ENCODE measurements at places on chromosomes 3 and 15.

DNA sequence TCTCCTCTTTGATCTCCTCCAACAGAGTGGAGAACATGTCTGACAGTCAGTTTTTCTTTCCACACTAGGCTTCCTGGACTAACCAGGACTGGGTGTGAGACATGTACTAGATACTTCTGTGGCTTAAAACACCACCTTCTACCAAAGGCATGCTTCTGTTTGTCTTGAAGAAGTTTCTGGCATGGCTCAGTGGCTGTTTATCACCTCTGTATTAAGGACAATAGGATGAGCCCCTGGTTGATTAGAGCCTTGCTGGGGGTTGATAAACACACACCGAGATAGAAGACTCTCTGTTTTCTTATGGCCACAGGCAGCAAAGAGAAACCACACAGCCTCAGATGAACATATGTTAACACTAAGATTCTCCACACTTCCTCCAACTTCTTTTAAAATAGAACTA, 40.5 kb downstream of the SV2B start:
- DNase-seq = no peak

GRCh38 chr3:134496471-134497071, 10.7 kb downstream of the CEP63 start:
- no peak for DNase-seq

DNA sequence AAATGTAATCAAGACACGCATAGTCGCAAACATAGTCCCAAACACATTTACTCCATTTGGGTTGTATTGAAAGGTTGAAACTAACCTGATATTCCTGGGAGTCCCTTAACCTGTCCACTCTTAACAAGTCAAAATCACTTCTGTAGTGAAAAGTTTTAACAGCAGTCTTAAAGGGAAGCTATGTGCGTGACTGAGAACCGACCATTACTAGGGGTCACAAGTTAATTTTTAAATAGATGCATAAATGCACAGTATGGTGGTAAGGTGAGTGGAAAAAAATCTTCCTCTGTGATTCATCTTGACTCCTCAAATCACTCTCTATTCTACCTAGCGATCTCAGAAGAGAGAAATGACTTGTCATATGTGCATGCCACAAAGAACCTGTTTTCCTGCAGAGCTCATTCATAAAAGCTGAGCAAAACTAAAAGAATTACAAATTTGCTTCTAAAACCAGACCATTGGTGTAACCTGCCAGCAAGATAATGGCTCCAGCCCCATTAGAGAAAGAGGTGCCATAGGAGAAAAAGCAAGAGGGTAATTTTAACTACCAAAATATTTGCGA, 4.8 kb downstream of the GPR15 start:
- DNase-seq = no peak

DNA sequence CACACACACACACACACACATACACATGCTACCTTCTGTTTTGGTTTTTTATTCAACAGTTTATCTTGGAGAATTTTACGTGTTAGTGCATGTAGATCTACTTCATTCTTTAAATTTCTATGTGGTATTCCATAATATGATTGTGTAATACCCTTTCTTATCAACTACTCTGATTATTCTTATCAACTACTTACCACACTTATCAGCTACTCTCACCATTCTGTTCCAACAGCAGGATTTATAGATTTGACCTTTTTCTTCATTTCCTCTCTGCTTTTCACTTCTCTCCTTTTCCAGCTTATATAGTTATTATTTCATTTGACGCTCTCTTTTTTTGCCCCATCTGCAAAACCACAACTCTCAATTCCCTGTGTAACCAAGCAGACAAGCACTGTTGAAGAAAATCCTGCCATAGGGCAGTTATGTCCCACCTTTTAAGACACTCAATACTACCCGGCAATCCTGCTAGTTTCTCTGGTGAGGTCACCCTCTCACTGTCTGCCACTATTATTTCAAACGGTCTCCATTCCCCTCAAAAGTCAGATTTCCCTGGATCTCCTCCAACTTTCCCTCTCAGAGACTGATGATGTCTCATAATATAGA, 56.9 kb upstream of the SATB1 start:
- no peak for DNase-seq

- DNase-seq = no peak
These were observed 52.9 kb downstream of the RYK start for GRCh38 chr3:134197681-134198261.

- no peak for DNase-seq
These were observed 189.7 kb downstream of the PDZRN3 start for GRCh38 chr3:73435055-73435454.

DNA sequence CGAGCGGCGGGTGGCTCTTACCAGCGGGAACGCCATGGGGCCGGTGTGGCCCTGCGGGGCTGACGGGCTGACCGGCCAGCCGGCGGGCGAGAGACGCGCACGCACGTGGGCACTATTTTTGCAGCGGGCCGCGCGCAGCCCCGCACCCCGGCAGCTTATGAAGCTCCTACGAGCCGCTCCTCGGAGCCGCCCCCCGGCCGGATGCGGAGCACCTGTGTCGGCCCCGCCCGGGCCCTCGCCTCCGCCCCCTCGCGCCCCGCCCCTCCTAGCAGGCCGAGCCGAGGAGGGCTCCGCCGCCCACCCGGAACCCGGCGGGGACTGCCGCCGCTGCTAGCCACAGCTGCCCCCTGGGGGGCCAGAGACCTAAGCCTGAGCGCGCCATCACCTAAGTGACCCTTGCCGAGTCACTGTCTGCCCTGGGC, 683 bp upstream of the CPEB1 start:
- DNase-seq = no peak

GRCh38 chr3:153173758-153174516, 11.9 kb downstream of the RAP2B start:
- no peak for DNase-seq

DNA sequence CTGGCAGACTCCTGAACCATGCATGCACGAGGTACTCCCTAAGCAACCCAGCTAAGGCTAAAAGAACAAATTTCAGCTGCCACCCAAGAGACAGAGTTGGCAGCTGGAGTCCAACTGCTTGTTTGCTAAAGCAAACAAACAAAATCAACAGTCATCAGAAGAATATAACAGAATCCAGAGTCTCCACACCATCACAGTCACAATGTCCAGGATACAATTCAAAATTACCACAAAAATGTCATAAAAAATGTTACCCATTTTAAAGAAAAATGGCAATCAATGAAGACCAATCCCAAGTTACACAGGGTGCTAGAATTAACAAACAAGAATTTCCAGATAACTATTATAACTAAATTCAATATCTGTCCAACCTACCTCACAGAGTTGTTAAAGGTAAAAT, 42.9 kb downstream of the RFTN1 start:
- DNase-seq = no peak

DNA sequence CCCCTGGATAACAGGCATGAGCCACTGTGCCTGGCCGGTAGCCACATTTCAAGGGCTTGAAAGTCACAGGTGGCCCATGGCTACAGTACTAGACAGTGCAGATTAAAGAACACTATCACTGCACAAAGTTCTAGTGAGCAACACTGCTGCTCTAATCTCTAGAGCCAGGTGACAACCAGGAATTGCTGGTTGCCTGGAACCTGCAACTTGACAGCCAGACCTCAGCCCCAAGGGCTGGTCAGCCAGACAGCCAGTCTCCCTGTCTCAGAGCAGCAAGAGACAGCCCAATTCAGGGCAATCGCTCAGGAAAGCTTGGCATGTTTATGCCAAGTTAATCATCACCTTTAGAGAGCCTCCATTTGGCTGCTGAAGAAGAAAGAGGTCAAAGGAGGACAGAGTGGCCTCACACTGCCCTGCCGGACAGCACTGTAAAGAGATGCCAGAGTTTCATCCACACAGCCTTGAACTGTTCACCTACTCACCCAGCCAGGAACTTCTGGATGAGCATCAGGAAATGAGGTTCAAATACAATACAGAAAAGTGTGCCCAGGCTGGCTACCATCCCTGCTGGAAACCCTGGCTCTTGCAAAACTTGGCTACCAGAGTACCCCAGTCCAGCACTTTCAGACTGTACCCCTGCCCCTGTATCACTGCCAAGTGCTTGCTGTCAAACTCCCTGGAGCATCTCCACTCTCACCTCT, 6.0 kb downstream of the CCDC12 start:
- no peak for DNase-seq

DNA sequence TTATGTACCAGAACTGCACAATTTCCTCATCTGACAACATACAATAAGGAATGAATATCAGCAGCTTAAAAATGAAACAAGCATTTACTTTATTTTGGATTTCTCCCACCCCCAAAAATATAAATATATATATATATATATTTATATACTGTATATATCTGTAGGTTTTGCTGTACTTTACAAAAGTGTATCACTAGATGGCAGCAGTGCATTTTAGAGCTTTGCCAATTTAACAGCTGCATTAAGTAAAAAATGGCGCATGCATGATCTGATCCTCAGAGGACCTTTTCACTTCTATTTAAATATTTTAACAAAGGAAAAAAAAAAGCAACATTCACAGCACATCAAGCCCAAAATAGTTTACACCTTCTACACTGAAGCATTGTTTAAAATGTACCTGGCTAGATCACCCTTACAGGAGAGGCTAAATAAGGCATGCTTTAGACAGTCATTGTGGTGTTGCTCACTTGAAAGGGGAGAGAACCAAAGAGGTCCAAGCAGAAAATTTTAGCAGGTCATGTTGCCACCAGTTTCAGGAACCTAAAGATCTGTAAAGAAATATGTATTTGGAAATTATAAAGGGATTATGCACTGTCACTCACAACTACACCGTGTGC, 72.6 kb downstream of the NPTN start:
- DNase-seq = no peak

GRCh38 chr3:120448756-120449155, 2.0 kb downstream of the FSTL1 start:
- no peak for DNase-seq

GRCh38 chr3:152269831-152270734, 1.4 kb downstream of the MBNL1 start:
- no peak for DNase-seq

DNA sequence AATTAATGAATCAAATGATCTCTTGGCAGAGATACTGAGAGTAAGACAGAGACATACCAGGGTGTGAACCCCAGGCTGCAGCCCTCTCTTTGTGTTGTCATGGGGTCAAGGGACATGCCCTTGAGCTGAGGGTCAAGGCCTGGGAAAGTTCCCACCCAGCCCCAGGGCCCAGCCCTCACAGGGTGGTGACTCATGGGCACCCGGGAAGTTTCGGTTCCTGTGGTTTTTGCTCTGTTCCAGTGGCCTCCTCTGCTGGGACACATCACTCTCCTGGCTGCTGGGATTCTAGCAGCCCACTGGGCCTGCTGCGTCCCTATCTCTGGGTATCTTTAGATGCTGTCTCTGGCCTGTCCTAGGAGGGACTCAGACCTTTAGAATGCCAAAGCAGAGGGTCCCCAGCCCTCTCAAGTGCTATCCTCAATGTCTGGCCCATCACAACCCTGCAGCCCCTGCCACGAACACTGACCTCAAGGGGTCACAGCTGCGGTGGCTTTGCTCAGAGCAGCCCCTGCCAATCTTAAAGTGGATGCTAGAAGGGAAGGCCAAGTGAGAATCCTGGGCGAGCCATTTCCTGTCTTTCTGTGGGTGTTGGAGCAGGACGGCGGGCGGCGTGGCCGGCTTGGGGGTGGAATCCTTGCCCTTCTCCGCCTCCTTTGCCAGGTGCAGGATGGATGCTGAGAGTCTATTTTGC, 148.4 kb upstream of the TLE3 start:
- no peak for DNase-seq

- no peak for DNase-seq
These were observed 135.5 kb upstream of the COL8A1 start for GRCh38 chr3:99502871-99503270.

- no peak for DNase-seq
These were observed 19.8 kb upstream of the RAB7A start for GRCh38 chr3:128706086-128706615.

DNA sequence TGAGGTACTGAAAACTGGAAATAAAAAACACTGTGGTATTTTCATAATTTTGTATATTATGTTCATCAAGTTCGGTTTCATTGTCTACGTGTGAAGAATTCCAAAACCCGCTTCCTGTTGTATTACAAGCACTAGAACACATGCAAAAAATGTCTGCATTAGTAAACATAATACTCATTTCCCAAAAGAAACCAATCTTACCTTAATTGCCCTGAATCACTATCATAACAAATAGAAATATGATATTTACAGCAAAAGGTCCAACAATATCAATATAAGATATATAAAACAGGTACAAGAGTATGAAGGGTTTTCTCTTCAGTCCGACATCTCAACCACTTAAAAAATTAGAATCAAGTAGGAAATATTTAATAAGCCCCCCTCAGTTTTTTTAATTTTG, 26.3 kb upstream of the GP5 start:
- DNase-seq = no peak

DNA sequence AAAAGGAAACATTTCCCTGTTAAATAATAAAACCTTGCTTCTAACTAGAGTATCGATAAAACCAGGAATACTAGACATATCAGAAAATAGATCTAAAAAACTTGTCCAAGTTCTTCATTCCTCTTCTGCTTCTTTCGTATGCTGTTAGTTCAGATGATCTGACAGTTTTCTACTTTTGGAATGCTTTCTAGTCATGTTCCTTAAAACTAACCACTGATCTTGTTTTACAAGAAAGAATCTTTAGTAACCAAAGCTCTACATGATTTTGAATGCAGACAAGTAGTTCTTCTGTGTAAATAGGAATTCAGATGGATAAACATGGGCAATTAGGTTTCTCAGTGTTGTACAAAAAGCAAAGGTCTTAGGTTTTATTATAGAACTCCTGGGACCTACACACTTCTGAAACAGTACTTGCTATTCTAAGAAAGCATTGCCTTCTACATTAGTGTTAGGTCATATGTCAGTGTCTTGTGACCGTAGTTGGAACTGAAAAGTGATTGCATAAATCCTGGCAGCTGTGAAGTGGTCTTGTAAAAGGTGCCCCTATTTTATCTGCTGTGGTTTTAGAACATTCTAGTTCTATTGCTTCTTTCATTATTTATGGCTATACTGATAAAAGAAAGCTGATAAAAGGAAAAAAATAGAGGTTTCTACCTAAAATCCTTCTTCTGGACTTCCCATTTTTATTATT, 40.7 kb downstream of the SNRK start:
- no peak for DNase-seq

GRCh38 chr15:92510163-92510882, 116.6 kb downstream of the ST8SIA2 start:
- no peak for DNase-seq

GRCh38 chr3:133136114-133137041, 98.2 kb downstream of the TMEM108 start:
- no peak for DNase-seq

All from memory B cell (primary cell).